Chondrocyte (in vitro differentiated cells): ENCODE measurements at places on chromosomes 4 and X. TPM values are rescaled to one million over a fixed set of nuclear protein-coding genes. Genes with fewer than 3 reads are reported as not detected.

DNA sequence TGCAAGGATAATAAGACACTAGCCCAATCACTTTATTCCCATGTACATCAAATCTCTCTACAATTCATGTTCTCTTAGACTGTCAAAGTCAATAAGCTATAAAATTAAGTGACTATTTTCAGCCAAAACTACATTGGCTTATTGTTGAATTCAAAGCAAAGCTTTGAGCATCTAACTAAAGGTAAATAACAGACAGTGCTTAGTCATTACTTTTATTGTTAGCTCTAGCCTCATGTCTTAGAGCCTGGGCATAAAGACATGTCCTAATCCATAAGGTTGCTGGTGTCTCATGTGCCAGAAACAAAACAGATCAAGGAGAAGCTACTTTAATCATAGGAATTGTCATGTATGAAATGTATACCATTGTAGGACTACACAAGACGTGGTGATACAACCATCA is 103.1 kb upstream of the UNC5C start:
- no peaks in the 10 kb centered on the region for H3K4me1 ChIP-seq
- no peaks in the 10 kb centered on the region for H3K27me3 ChIP-seq
- no peak overlapping the region for H3K27ac ChIP-seq

DNA sequence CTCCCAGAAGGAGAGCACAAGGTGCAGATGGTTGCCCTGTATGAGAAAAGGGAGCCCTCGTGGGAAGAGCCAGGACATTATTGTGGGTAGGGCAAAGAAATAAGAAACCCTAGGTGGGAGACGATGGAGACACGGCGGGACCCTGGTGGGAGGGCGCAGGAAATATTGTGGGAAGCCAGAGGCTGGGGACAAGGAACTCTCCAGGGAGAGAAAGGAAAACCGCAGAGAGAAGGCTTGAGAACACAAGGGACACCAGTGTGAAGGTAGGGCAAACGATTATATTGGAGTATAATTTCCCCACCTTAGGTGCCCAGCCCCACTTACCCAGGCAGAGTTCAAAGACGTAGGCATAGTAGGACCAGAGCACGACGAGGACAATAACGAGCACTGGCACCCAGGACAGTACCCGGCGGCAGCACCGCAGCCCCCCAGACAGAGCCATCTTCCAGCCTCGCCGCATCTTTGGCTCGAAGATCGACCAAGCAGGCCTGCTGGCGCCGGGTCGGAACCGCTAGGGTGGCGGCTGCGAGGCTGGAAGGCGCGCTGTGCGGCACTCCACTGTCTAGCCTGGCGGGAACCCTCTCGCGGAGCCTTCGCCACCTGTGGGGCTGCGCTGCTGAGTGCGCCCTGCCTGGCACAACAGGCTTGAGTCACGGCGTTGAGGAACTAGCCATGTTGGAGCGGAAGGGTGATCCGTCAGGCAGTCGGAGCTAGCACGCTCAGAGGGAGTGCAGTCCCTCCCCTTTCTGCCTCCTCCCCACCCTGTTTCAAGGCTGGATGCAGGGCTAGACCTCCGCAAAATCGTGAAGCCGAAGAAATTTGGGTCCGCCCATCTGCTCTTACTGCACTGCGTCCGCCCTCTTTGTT is at the start of gene ZDHHC15:
Gene ZDHHC15 (minus strand): TSS at position 473 of the 867 bp plus-strand sequence. CDS start 13 bp downstream, at position 460.
- H3K27ac ChIP-seq = no peak within 1 kb of the TSS
- H3K4me1 ChIP-seq = peaks cover 5% of the 10 kb centered on the region
- peak within 1 kb of the TSS; percentile 66 for H3K4me3 ChIP-seq
- no peaks in the 10 kb centered on the region for H3K27me3 ChIP-seq
- DNase-seq = peak; percentile 89

DNA sequence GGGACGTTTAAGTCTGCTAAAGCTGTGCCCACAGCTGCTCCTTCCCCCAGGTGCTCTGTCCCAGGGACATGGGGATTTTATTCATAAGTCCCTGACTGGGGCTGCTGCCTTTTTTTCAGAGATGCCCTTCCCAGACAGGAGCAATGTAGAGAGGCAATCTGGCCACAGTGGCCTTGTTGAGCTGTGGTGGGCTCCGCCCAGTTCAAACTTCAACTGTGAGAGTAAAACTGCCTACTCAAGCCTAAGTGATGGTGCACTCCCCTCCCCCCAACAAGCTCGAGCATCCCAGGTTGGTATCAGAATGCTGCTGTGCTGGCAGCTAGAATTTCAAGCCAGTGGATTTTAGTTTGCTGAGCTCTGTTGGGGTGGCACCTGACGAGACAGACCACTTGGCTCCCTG is 1371.4 kb downstream of the ADGRL3 start:
- H3K4me3 ChIP-seq = no peak overlapping the region
- peaks cover 1% of the 10 kb centered on the region for H3K36me3 ChIP-seq
- no peak for DNase-seq

- no peaks in the 10 kb centered on the region for H3K4me1 ChIP-seq
- no peaks in the 10 kb centered on the region for H3K27me3 ChIP-seq
- no peak for DNase-seq
- no peaks in the 10 kb centered on the region for H3K36me3 ChIP-seq
- no peak overlapping the region for H3K4me3 ChIP-seq
Observed at GRCh38 chr4:130712038-130712437, 1616.1 kb downstream of the C4orf33 start.

DNA sequence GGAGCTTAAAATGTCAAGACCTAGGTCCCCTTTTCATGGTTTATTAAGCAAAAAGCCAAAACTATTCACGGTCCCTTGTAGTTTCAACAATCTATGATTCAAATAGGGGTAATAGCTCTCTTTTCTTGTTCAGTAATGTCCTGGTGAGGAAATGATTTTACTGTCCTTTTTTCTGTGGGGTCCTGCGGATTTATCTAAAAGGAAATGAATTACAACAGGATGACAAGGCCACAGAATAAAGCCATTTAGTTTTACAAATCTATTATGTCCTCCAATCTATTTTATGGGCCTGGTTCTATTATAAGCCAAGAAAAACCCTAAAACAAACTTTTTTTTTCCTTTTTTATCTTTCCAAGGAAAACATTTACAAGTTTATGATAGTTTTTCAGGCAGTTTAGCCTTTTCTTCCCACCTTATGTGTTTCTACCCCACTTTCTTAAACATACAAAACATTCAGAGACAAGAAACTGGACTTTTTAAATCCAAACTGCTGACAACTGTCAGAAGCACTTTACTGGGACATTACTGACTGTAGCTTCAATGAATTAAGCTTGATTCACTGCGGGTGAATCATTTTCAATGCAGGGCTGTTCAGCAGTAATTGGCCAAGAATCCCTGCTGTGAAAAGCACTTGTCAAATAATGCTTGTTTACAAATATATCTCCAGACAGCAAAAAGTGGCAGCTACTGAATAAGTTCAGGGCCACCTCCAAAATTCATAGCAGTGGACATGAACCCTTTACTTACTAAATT is 4.3 kb downstream of the EPHA5 start:
- no peak overlapping the region for H3K4me3 ChIP-seq
- H3K4me1 ChIP-seq = peaks cover 55% of the 10 kb centered on the region
- H3K36me3 ChIP-seq = peaks cover 2% of the 10 kb centered on the region
- peaks cover 30% of the 10 kb centered on the region for H3K27me3 ChIP-seq
- no peak overlapping the region for H3K27ac ChIP-seq

DNA sequence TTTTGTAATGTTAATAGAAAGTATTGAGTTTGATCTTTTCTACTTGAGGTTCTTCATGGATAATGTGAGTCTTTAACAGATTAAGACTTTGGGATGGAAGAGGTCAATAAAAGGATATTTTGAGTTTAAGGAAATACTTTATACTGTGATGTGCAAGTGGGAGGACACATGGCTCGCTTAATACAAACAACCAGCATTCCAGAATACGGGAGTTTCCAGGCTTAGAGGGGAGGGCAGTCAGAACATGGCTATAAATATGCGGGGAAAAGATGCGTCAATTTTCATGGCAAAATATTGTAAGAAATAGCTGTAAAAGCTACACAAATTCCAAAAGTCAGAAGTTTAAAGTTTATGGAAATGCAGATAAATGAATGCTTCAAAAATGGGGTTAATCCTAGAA is 192.3 kb downstream of the AASDH start:
- H3K36me3 ChIP-seq = peaks cover 4% of the 10 kb centered on the region
- no peak for DNase-seq
- no peaks in the 10 kb centered on the region for H3K27me3 ChIP-seq
- H3K4me3 ChIP-seq = peak overlapping the region; percentile 10
- H3K4me1 ChIP-seq = peaks cover 20% of the 10 kb centered on the region
- H3K27ac ChIP-seq = peak overlapping the region; percentile 46

- no peak overlapping the region for H3K27ac ChIP-seq
- H3K27me3 ChIP-seq = no peaks in the 10 kb centered on the region
- no peak overlapping the region for H3K4me3 ChIP-seq
- no peaks in the 10 kb centered on the region for H3K4me1 ChIP-seq
- H3K36me3 ChIP-seq = no peaks in the 10 kb centered on the region
Observed at GRCh38 chrX:139600105-139600504, 69.6 kb downstream of the F9 start.

DNA sequence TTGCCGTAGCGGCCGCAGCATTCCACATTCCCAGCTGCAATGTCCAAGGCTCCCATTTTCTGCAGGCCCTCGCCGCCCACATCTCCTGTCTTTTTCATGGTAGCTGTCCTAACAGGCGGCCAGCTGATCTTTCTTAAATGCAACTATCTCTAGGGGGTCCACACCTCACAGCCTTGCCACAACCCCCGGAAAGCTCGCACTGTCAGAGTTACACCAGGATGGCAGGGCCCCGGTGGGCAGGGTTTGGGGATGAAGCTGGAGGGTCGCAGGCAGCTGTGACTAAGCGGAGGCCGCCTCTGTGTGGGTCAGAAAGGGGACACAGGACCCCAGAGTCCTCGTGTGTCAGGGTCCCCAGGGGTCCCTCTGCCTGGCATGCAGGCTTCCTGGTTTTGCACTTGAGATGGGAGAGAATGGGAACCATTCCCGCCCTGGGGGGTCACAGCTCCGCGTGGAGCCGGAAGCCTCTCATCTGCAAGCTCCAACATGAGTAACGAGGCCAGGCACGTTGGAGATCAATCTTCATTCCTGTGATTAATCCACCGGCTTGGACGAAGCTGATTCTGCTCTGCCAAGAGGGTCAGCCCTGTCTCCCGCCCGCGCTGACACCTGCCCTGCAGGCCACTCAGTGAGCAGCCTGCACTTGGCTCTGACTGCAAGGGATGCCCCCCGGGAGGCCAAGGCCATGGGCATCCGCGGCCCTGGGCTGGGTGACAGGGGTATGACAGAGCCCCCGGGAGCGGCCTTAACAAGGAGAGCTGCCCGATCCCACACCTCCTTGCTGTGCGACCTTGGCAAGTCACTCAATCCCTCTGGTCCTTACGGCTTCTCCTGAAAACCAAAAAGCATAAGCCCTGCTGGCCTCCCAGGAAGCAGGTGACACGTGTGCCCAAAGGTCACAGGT is 97.9 kb downstream of the ADRA2C start:
- H3K4me1 ChIP-seq = no peaks in the 10 kb centered on the region
- peak; percentile 81 for DNase-seq
- H3K36me3 ChIP-seq = no peaks in the 10 kb centered on the region
- H3K27me3 ChIP-seq = peaks cover 26% of the 10 kb centered on the region

- peaks cover 20% of the 10 kb centered on the region for H3K27me3 ChIP-seq
- no peaks in the 10 kb centered on the region for H3K36me3 ChIP-seq
Observed at GRCh38 chr4:99630857-99631360, 26.7 kb downstream of the C4orf54 start.

DNA sequence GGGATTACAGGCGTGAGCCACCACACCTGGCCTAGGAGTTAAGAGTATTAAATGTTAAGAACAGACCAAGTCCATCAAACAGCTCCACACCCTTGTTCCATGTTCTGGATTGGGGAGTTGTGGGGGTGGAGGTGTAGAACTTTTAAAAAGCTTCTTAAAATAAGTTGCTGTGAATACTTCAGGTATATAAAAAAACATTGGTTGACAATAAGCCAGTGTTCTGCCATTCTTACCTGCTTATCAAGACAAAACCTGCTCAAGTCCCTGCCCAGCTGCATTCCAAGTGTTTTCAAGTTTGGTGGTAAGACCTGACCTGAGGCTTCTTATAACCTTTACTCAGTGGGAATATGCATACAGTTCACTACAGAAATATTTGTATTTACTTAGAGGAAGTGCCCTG is 6.4 kb downstream of the RBM3 start:
- H3K36me3 ChIP-seq = peaks cover 13% of the 10 kb centered on the region
- no peak for DNase-seq
- peak overlapping the region; percentile 17 for H3K27ac ChIP-seq
- peaks cover 22% of the 10 kb centered on the region for H3K4me1 ChIP-seq
- no peak overlapping the region for H3K4me3 ChIP-seq

DNA sequence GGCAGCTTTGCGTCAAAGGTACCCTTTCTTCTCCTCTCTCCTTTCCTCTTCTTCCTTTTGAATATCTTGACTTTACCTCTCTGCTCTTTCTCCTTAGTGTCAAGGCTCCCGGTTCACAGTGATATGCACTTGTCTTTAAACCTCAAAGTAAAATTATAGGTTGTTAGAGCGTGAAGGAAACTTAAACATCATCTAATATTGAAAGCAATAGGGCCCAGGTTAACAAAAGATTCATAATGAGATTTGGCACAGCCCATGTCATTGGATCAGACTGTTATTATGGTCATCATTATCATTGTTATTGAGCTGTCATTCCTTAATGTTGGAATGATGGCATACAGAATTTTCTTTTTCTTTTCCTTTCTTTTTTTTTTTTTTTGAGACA is 32.5 kb downstream of the FTHL17 start:
- H3K4me3 ChIP-seq = no peak overlapping the region
- no peak for DNase-seq
- H3K27me3 ChIP-seq = peaks cover 3% of the 10 kb centered on the region
- no peak overlapping the region for H3K27ac ChIP-seq
- H3K4me1 ChIP-seq = peaks cover 12% of the 10 kb centered on the region
- H3K36me3 ChIP-seq = no peaks in the 10 kb centered on the region

GRCh38 chr4:81207828-81208227 is 7.2 kb downstream of the PRKG2 start:
- DNase-seq = no peak
- H3K4me1 ChIP-seq = no peaks in the 10 kb centered on the region
- no peaks in the 10 kb centered on the region for H3K36me3 ChIP-seq
- peaks cover 26% of the 10 kb centered on the region for H3K27me3 ChIP-seq
- no peak overlapping the region for H3K4me3 ChIP-seq
- no peak overlapping the region for H3K27ac ChIP-seq

- DNase-seq = no peak
- H3K27me3 ChIP-seq = peaks cover 3% of the 10 kb centered on the region
Observed at GRCh38 chr4:163911891-163912290, 417.4 kb downstream of the TMA16 start.

The MAGEA9B gene
- total RNA-seq = not detected in 3 replicates

GRCh38 chr4:17117746-17118145 is 219.3 kb upstream of the LDB2 start:
- DNase-seq = no peak
- H3K4me3 ChIP-seq = no peak overlapping the region
- no peaks in the 10 kb centered on the region for H3K4me1 ChIP-seq
- no peaks in the 10 kb centered on the region for H3K27me3 ChIP-seq
- peaks cover 2% of the 10 kb centered on the region for H3K36me3 ChIP-seq

The TTC29 gene
- total RNA-seq = 0.20 to 0.41 TPM (median 0.22 TPM) in 3 replicates

- H3K27me3 ChIP-seq = no peaks in the 10 kb centered on the region
- H3K27ac ChIP-seq = no peak overlapping the region
- no peaks in the 10 kb centered on the region for H3K4me1 ChIP-seq
- H3K4me3 ChIP-seq = no peak overlapping the region
- DNase-seq = peak; percentile 47
Observed at GRCh38 chrX:56783450-56783831, 54.4 kb downstream of the NBDY start.
